Ovary (tissue), 10 donors: ENCODE measurements at places on chromosomes 4 and X. TPM values are rescaled to one million over a fixed set of nuclear protein-coding genes. Genes with fewer than 3 reads are reported as not detected.

SPANXB1 gene
- total RNA-seq, result not detected

- H3K27ac ChIP-seq, result no peak overlapping the region
- DNase-seq, result no peak
- H3K4me3 ChIP-seq, result no peak overlapping the region
- no peaks in the 10 kb centered on the region for H3K36me3 ChIP-seq
- H3K4me1 ChIP-seq, result no peaks in the 10 kb centered on the region
- H3K27me3 ChIP-seq, result no peaks in the 10 kb centered on the region
Observed at GRCh38 chr4:119286377-119287002, 35.4 kb downstream of the FABP2 start.

GRCh38 chr4:96194993-96195392 is 355.1 kb downstream of the PDHA2 start:
- no peaks in the 10 kb centered on the region for H3K27me3 ChIP-seq
- H3K27ac ChIP-seq, result no peak overlapping the region
- no peaks in the 10 kb centered on the region for H3K4me1 ChIP-seq
- H3K4me3 ChIP-seq, result no peak overlapping the region
- no peak for DNase-seq
- H3K36me3 ChIP-seq, result no peaks in the 10 kb centered on the region

F11 gene
- not detected for total RNA-seq

GRCh38 chr4:187309456-187309855 is 585.8 kb upstream of the FAT1 start:
- no peak overlapping the region for H3K4me3 ChIP-seq
- H3K27me3 ChIP-seq, result no peaks in the 10 kb centered on the region
- no peak for DNase-seq
- H3K36me3 ChIP-seq, result no peaks in the 10 kb centered on the region

GRCh38 chr4:160352637-160353036 is 1249.8 kb downstream of the RAPGEF2 start:
- no peak for DNase-seq
- H3K4me1 ChIP-seq, result no peaks in the 10 kb centered on the region
- no peaks in the 10 kb centered on the region for H3K27me3 ChIP-seq

DNA sequence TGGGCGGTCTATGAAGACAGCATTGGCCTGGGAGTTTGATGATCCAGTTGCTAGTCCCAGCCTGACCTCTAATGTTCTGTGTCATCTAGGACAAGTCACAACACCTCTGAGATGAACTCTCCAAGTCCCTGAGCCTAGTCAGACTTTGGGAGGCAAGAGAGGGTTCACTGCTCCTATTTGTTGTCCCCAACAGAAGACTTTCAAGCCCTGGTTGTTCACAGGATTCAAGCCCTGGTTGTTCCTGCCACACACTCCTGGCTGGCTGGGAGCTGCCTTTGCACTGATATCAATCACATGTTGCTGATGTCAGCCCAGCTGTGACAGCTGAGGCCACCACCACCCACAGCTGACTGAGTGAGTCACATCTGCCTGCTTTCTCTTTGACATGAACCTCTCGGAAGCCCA is 253.2 kb upstream of the RASGEF1B start:
- H3K4me3 ChIP-seq, result no peak overlapping the region
- no peak overlapping the region for H3K27ac ChIP-seq
- H3K27me3 ChIP-seq, result no peaks in the 10 kb centered on the region
- no peak for DNase-seq
- no peaks in the 10 kb centered on the region for H3K4me1 ChIP-seq

GRCh38 chrX:51697397-51697796 is 12.9 kb upstream of the CENPVL1 start:
- no peaks in the 10 kb centered on the region for H3K27me3 ChIP-seq
- DNase-seq, result no peak
- H3K36me3 ChIP-seq, result no peaks in the 10 kb centered on the region
- no peak overlapping the region for H3K27ac ChIP-seq
- H3K4me3 ChIP-seq, result no peak overlapping the region

DNA sequence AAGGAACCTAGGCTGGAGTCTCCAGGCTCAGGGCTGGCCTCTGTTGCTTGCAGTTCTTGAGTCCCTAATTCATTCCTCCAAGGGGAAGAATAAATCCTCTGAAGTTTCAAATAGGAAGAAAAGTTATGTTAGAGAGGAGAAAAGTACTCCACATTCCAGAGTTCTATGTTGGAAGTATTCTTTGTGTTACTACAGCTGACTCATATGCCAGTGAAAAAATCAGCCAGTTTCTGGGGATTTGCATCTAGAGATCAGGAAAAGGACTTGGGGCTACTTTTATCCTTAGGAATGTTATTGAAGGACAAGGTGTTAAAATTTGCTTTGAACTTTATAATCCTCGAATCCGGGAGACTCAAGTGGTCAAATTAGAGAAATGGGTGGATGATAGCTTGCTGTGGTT is 11.7 kb upstream of the NUDT9 start:
- DNase-seq, result no peak
- H3K27ac ChIP-seq, result no peak overlapping the region
- H3K4me1 ChIP-seq, result no peaks in the 10 kb centered on the region

DNA sequence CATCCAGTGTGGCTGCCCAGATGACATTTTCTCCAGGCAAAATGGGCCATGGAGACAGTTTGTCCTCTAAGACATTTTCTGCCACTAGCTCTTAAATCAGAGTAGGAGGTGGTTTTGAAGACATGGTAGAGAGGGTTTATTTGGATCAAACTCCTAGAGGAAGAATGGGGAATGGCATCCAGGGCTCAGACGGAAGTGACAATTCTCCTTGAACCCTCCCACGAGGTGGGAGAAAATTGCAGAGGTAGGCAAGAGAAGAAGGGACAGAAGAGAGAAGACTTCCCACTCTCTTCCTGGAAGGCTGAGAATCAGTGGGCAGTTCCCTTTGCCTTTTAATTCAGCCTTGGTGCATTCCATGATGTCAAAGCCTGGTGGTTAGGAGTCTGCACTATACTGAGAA is 194.0 kb downstream of the SMIM20 start:
- H3K4me3 ChIP-seq, result no peak overlapping the region
- no peak overlapping the region for H3K27ac ChIP-seq
- H3K36me3 ChIP-seq, result no peaks in the 10 kb centered on the region
- H3K4me1 ChIP-seq, result no peaks in the 10 kb centered on the region

- no peak overlapping the region for H3K27ac ChIP-seq
- H3K4me3 ChIP-seq, result no peak overlapping the region
- no peak for DNase-seq
- H3K36me3 ChIP-seq, result no peaks in the 10 kb centered on the region
Observed at GRCh38 chr4:53562409-53562808, 28.9 kb downstream of the LNX1 start.

GABRB1 gene
- 0.43 TPM for total RNA-seq

DNA sequence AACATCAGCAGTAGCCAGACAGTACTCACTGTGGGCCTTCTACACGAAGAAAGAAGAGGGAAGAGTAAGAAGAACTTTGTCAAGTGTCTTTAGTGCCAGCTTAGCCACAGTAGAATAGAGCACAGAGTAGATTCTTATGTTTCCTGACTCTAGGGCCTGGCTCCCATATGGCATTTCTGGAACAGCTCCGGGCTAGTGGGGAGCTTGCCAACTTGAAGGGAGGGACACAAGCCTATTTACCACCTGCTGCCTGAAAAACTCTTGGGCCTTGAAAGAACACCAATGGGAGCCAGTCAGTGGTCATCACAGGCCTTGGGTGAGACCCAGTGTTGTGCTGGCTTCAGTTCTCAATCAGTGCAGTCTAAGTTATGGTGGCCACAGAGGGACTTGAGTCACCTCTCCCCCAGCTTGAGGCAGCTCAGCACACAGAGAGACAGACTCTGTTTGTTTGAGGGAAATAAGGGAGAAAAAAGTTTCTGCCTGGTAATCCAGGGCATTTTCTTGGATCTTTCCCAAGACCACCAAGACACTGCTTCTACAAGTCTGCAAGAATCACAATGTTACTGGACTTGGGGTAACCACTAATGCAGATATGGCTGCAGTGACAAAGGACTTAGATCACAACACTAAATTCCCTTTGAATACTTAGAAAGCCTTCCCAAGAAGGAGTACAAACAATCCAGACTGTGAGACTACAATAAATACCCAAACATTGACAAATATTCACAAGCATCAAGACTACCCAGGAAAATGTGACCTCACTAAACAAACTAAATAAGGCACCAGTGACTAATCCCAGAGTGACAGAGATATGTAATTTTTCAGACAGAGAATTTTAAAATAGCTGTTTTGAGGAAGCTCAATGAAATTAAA is 261.0 kb upstream of the NDST3 start:
- H3K4me3 ChIP-seq, result no peak overlapping the region
- H3K27me3 ChIP-seq, result no peaks in the 10 kb centered on the region
- no peak overlapping the region for H3K27ac ChIP-seq
- no peak for DNase-seq
- H3K36me3 ChIP-seq, result no peaks in the 10 kb centered on the region
- no peaks in the 10 kb centered on the region for H3K4me1 ChIP-seq

DNA sequence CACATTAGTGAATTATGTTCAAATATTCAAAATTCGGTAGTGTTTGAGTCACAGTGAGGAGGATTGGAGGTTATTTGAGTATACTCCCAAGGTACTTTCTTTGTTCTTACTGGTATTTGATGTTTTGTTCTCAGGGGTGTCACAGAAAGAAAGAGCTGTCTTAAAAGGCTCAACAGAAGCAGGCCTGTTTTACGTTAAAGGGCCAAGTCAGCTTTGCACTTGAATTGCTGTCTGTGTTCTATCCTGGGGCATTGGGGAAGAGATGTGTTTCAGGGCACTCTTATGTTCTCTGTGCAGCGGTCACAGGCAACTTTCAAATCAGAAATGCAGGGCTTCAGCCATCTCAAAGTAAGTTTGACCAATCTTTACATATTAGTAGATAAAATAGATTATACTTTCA is 1113.1 kb upstream of the LCORL start:
- no peak overlapping the region for H3K4me3 ChIP-seq
- DNase-seq, result no peak
- no peak overlapping the region for H3K27ac ChIP-seq
- H3K36me3 ChIP-seq, result no peaks in the 10 kb centered on the region
- H3K27me3 ChIP-seq, result no peaks in the 10 kb centered on the region
- no peaks in the 10 kb centered on the region for H3K4me1 ChIP-seq

AMOT gene
- 16.7 TPM for total RNA-seq

DNA sequence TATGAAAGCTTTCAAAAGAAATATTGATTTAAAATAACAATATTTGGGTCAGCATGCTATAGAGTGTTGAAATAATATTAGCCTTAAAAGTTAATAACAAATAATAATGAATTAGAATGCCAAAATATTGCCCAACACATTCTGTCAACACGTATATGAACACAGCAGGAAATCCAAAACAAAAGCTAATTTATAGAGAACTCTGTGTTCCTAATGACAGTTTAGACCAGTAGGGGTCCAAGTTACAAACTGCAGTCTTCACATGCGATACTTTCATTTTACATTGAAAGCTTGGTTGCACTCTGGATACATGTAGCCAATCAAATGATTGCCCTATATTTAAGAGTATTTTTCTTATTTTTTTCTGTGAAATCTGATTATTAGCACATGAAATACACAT is 274.4 kb downstream of the DCTD start:
- H3K4me3 ChIP-seq, result no peak overlapping the region
- H3K27ac ChIP-seq, result no peak overlapping the region
- no peaks in the 10 kb centered on the region for H3K36me3 ChIP-seq
- no peak for DNase-seq

CENPVL2 gene
- total RNA-seq, result not detected

DNA sequence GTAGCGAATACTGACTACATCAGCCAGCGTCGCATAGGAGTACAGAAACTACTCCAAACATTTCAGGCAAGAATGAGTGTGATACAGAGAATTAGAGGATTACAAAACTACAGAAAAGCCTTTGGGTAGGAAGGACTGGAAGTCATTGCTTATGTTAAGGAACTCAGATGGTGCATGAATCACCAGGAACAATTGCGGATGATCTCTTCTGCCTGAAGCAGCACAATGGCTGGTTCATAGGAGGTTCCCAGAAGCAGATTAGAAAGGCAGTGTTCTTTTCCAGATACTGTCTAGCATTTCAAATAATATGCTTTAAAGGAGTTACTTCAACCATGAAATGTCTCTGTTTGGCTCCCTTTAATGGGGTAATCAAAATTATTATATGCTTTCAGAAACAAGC is 42.5 kb upstream of the MAP9 start:
- DNase-seq, result no peak
- no peaks in the 10 kb centered on the region for H3K36me3 ChIP-seq
- H3K27me3 ChIP-seq, result no peaks in the 10 kb centered on the region
- no peak overlapping the region for H3K27ac ChIP-seq
- no peaks in the 10 kb centered on the region for H3K4me1 ChIP-seq

GRCh38 chr4:113952452-113953029 is 26.9 kb downstream of the ARSJ start:
- H3K36me3 ChIP-seq, result no peaks in the 10 kb centered on the region
- H3K27me3 ChIP-seq, result no peaks in the 10 kb centered on the region
- DNase-seq, result no peak
- no peaks in the 10 kb centered on the region for H3K4me1 ChIP-seq

NAA11 gene
- not detected for total RNA-seq

FOXP3 gene
- total RNA-seq, result 0.37 TPM

LRIT3 gene
- total RNA-seq, result 0.13 TPM

GPR50 gene
- not detected for total RNA-seq

GRCh38 chrX:9298221-9298620 is 166.6 kb upstream of the TBL1X start:
- no peaks in the 10 kb centered on the region for H3K4me1 ChIP-seq
- H3K36me3 ChIP-seq, result no peaks in the 10 kb centered on the region
- no peaks in the 10 kb centered on the region for H3K27me3 ChIP-seq
- H3K4me3 ChIP-seq, result no peak overlapping the region
- H3K27ac ChIP-seq, result no peak overlapping the region

DNA sequence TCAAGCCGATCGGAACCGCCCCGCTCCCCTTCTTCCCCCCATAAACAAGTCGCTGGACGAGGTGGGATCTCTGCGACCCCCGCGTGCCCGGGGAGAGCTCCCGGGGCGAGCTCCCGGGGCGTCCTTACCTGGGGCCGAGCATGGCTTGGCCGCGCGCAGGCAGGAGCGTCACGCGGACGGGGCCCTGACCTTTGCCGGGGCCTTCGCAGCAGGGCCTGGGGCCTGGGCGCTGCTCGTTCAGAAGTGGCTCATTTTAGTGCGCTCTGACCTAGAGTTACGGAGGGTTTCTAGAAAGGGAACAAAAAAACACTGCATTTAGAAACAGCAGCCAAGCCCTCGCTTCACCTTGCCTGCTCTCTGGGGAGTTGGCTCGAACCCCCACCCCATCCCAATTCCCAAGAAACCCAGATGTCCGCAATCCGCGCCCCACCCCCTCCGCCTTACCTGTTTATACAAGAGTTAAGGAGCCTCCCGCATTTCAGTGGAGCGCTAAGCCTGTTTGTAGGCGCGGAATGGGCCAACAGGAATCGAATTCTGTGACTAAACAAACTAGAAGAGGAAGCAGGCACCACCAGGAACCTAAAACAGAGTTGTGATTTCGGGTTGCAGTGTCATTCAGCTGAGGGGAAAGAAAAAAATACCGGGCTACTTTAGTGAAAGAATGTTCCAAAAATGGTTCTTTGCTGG is 814 bp upstream of the RBM47 start:
- DNase-seq, result peak; percentile 31
- H3K36me3 ChIP-seq, result no peaks in the 10 kb centered on the region
- H3K27me3 ChIP-seq, result no peaks in the 10 kb centered on the region
- H3K4me1 ChIP-seq, result peaks cover 2% of the 10 kb centered on the region
- no peak overlapping the region for H3K4me3 ChIP-seq

GRCh38 chrX:1190596-1191145 is 21.8 kb downstream of the CRLF2 start:
- no peaks in the 10 kb centered on the region for H3K36me3 ChIP-seq
- no peak overlapping the region for H3K27ac ChIP-seq
- H3K4me1 ChIP-seq, result no peaks in the 10 kb centered on the region
- no peaks in the 10 kb centered on the region for H3K27me3 ChIP-seq
